Stimulated activated CD4-positive, alpha-beta T cell treated with anti-CD3 and anti-CD28 coated beads, TNF-alpha, amount 100 ng/mL, for 48 hours (primary cell): ENCODE measurements at places on chromosomes 12 and 14.

DNA sequence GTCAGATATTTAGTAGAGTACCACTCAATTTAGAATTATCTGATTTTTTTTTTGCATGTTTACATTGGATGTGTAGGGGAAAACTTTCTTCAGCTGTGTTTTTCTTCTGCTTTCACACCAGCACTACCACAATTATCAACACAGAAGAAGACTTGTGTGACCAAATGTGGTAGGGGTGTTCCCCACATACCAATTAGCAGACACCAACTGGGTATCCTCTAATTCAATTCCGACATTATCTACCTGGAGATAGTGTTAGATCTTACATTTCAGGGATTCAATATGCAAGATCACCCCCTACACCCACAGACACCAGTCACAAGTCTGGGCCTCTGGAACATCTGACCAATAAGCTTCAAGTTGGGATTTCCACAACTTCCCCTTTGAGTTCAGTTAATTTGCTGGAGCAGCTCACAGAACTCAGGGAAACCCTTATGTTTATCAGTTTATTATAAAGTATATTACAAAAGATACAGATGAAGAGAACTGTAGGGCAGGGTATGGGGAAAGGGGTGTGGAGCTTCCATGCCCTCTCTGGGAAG lies 4.1 kb upstream of the KLRG1 start:
- DNase-seq: no peak

GRCh38 chr14:50786751-50787464 lies 44.1 kb downstream of the NIN start:
- no peak for DNase-seq

DNA sequence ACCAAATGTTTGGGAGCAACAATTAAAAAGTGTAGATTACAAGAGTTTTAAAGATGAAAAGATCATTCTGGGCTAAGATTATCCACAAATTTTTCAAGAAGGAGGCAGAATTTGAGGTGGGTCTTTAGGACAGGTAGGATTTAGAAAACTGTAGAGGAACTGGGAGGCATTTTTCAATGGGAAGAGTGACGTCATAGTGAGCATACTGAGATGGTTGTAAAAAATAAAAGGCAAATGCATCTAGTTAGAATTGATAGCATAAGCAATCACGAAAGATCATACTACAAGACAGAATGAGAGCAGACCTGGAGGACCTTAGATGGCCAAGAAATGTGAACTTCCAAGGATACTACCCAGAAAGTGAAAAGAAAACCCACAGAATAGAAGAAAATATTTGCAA lies 131.6 kb upstream of the G2E3 start:
- no peak for DNase-seq

- DNase-seq: no peak
These were observed 19.3 kb downstream of the OS9 start for GRCh38 chr12:57713209-57713608.

DNA sequence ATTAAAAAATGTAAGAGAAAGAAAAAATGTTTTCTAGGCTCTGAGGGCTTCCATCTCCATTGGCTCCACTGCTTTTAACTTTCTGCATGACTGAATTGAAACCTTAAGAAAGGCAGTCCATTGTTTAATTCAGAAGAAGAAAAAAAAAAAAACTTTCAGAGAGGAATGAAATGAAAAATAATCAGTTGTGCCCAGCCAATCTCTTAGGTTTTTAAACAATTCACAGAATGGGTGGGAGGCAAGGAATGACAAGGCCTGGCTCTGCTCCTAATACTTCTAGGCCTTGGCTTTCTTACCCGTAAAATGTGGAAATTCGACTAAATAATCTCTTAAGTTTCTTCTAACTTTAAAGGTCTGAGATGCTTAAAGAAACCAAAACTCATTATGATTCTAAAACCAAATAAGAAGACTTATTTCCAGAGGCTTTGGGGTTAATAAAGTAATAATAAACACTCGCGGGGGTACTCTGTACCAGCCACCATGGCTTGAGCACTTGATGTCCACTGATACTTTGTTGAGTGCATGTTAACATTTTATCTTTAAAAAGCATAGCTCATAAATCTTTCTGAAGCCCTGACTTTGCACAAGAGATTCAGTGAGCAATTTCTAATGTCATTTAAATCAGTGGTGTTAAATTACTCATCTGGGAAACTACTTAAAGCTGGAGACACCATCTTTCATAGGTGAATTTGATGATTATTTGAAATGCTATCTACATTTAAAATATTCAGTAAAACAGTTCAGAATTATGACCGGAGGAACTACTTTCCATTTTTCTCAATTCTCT lies 49.6 kb downstream of the STON2 start:
- no peak for DNase-seq

DNA sequence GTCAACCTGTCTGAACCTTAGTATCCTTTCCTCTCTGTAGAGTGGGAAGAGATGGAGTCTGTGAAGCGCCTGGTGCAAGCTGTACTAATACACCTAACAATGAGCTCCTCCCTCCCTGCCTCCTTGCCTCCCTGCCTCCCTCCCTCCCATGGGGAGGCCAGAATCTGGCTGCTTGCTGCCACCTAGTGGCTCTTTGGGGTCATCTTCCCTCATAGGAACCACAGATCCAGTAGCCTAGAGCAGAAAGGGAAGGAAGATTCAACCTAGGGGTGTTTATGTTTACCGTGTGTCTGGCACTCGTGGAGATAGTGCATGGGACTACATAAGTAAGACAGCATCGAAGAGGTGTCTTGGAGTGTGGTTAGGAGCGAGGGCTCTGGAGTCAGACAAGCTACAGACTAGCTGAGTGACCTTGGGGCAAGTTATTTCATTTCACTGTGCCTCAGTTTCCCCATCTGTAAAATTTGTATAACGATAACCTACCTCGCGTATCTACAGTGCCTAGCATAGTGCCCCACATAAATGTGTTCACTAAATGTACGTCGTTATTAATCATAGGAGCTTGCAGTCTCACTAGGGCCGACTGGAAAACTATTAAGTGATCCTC lies 35.5 kb upstream of the TSPAN9 start:
- peak; percentile 19 for DNase-seq

DNA sequence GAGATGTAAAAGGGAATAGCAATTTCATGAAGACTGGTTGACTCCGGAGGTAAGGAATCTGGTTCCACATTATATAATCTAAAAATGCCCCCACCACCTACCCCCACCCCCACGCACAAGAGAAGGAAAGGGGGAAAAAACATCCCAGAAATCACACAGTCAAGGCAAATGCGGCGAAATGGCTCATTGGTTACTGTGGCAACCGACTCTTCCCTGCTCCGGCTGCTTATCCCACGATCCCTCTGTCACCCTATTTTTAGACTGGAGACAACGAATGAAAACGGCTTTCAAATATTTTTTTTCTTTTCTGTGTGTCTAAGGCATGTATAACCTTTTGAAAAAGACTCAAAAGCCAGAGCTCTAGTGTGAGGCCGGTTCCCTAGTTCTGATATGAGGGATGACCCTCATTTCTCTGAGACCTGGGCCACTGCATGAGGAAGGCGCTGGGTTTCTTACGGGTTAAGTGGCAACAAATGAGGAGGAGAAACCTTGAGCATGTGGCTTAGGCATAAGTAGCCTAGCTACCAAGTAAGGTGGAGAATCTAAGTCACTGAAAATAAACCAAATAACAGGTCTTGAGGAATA lies 148.3 kb upstream of the GRIN2B start:
- no peak for DNase-seq

DNA sequence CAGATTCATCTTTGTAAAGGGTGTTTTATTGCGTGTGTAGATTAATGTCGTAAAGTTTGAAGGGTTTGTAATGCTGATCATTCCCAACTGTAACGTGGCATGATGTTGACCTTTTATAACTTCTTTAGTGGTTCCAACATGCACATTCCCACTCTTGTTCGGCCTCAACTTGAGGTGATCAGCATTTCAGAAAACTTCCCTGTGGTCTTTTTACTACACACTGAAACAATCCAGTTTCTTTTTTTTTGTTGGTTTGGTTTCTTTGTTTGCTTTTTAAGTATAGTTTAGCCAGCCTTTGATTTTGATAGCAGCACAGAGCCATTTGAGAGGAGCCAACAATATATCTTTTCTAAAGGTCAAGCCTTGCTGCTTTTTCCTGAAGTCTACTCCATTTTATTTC lies 22.8 kb downstream of the UTP20 start:
- DNase-seq: no peak

- DNase-seq: no peak
These were observed 6.8 kb downstream of the SIX1 start for GRCh38 chr14:60642270-60643140.

DNA sequence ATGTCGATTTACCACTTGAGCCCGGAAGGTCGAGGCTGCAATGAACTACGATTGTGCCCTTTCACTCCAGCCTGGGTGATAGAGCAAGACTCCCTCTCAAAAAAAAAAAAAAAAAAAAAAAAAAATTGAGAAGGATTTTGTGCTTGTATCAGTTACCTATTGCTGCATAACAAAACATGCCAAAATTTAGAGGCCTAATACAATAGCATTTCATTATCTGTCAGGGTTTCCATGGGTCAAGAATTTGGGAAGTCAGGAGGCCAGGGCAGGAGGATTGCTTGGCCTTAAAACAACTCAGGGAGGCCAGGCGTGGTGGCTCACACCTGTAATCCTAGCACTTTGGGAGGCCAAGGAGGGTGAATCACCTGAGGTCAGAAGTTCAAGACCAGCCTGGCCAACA lies 4.6 kb upstream of the SLC8B1 start:
- DNase-seq: no peak

DNA sequence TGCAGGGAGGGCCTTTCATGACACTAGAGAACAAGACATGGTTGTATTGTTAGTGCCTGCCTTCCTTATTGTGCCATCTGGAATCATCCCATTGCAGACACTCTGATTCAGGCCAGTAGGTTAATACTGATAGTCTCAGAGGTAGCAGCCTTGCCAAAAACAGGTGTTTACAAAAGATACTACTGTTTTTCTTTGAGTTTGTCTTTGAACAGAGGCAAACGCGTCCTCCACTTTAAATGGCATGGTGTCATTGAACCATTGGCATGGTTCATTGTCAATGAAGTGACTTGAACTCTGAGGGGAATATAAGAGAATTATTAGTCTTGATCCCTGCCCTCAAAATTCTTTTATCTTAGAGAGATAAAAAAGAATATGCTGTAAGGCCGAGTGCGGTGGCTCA lies 4.2 kb downstream of the FNTB start:
- DNase-seq: no peak
